Erythroblast (primary cell): ENCODE measurements at places on chromosomes 4 and X.

GRCh38 chr4:2273657-2274319 is 11.9 kb upstream of the MXD4 start:
- DNase-seq, result peak; percentile 89

DNA sequence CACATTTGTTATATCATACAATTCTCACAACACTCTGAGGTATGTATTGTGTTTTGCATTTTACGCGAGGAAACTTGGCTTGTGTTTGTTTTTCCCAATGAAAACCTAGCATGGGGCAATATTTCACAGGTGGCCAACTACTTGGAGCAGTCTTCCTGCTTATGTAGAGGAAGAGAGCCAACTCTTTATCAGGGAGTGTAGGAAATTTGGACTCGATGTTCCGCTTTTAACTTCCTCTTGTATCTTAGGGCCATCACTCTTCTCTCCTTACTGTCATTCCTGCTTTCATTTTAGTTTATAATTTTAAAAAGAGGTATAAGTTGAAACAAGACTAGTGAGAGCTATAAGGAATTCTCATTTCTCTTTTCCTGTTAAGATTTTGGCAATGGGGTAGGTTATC is 107.7 kb upstream of the RPS6KA3 start:
- DNase-seq, result no peak

- DNase-seq, result peak; percentile 29
These were observed 135.3 kb downstream of the ZNF518B start for GRCh38 chr4:10321931-10322330.

DNA sequence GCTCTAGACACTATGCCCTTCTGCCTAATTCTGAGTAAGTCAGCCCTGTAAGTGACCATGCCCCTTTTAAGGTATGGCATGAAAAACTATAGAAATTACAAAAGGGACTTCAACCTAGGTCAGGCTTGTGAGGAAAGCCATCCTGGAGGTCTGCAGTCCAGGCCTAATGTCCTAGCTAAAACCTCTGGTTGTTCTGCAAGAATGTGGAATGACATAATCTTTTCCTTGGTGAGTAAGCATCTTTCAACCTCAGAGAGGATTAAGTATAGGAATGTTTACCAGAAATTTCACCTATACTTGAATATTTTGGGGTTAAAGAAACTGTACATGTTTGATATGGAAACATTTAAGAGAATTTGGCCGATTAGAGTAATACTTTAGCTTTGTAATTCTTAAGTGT is 23.8 kb upstream of the HPSE start:
- DNase-seq, result no peak
